NCI-H1417 (cell line): ENCODE measurements at places on chromosomes 2 and 18.
A peak's percentile ranks its signal among the peaks of the same experiment; 100 is the strongest.

DNA sequence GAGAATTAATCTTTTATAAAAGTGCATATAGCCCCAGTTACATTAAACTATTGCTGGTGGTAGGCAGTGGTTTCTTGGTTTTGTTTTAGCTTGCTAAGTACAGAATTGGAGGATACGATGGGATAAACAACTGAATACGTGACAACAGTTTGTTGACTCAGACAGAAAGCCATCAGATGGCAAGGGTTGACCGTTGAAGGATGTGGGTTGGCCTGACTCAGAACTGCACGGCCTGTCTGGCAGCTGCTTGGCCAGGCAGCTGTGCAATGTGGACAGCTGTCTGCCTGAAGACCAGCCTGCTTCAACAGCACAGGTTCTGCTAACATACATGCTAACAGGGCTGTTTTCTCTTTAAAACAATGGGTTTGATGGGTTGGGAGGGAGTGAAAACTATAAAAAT, 46.6 kb downstream of the PRKRA start:
- DNase-seq = peak; percentile 21

- DNase-seq = peak; percentile 6
Measured at GRCh38 chr2:152466041-152466440, 131.1 kb downstream of the FMNL2 start.

DNA sequence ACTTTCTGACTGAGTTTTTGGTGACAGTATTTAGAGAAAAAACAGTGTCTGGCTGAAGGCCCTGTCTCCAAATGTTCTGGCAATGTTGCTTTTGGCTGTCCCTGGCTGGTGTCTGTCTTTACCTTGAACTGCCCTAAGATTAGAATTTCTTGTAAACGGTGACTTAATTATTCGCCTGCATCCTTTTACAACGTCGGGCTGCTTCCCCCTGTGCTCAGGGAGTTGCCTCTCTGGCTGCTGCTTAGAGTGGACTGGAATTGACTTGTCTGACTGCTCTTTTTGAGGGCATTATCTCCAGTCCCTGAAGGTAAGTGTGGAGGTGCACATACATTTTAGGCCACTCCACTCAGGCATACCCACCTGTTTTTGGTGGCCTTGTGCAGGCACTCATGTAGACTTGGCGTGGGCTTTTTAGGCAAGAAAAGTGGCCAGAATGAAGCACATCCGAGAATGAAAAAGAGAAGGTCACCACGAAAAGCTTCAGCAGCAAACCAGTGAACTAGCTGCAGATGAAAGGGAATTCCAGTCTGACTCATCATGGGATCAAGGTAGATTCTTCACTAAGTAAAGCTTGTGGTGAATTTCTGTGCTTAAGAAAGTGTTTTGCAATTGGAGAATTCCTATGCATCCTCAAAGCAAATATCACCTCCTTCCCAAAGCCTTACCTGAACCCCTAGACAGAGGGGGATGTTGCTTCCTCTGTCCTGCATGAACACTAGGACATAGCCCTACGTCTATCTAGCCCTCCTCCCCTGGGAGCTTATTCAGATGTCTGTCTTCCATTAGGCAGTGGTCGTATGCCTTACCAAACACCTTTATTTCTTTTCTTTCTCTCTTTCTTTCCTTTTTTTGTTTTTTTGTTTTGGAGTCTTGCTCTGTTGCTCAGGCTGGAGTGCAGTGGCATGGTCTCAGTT, 230.3 kb upstream of the TRIB2 start:
- DNase-seq = no peak

DNA sequence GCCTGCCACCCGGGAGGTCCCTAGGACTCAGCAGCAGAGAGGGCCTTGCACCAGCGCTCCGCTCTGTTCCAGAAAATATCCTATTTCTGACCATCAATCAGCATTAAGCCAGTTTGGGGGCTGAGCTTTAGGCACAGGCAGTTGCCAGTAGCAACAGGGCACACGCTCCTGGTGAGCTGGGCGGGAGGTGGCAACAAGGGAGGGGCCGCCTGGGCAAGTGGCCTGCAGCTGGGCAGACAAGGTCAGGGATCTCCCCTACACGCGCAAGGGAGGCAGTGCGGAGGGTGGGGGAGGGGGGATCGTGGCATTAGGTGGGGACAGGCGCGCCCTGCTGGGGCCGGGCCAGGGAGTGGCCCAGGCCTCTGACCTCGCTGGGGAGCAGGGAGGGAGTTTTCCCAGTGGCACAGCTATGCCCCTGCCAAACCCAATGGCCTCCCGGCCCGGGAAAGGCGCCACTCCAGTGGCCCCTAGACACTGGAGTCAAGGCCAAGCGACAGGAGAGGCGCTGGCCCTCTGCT, 302.8 kb downstream of the NCKAP5 start:
- peak; percentile 14 for DNase-seq

GRCh38 chr2:239583171-239583878, 182.5 kb upstream of the HDAC4 start:
- DNase-seq = no peak

GRCh38 chr2:100136310-100136709, 6.1 kb downstream of the AFF3 start:
- DNase-seq = no peak

DNA sequence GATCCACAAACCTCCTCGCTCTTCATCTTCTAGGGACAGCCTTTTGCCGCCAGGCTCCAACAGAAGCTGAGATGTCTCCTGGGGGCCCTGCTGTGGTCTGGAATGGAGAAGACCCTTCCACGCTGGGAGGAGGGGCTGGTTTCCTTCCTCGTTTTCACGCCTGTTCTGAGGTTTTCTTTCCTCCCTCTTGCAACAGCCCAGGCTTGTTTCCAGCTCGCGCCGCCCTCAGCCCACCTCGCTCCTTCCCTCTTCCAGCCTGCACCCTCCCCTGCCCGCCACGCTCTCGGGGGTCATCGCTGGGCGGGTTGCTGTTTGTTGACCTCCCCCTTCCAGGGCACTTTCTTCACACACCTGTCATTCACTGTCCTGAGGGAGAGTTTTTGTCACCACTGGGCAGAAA, 55.4 kb downstream of the VAPA start:
- DNase-seq = no peak

DNA sequence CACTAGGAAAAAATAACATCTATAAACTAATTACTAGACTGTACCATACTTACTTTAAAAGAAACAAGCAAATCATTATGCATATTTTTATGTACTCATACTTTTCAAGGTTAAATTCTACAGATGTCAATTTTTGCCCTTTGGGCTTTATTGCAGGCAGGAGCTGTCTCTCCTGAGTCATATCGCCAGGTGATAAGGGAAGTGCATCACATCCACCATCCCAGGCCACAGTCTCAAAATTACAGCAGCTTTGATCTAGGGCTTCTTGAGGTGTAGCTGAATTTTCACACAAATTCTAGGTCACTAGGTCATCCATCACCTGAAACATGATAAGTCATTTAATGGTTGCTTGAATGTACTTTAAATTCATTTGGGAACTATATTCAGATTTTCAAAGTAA, 38.4 kb upstream of the FRZB start:
- no peak for DNase-seq

DNA sequence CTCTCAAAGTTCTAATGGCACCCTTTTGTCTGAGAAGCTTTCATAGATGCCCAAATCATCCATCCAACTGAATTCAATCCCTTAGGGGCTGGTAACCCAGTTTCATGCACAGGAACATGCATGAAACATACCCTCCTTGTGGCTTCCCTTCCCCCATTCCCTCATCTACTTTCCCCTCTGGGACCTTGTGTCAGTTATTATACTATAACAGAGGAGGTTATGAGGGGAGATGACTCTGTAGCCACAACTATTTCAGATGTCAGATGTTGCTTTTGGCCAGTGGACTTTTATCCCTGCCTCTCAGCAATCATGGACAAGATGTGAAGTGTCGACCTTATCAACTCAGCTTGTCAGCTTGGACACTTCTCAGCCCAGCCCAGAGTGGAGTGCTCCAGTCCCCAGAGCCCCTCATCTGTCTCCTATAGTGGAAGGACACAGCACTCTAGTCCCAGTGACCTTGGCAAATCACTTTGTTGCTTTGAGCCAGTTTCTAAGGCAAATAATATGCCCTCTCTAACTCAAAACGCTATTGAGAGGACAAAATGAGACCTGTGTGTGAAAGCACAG, 8.4 kb downstream of the DHRS9 start:
- DNase-seq = no peak

GRCh38 chr2:237661799-237662328, 34.5 kb downstream of the LRRFIP1 start:
- DNase-seq = no peak
